ENCODE measurements at places on chromosomes 1 and 21. TPM values are rescaled to one million over a fixed set of nuclear protein-coding genes. Genes with fewer than 3 reads are reported as not detected.

PDZK1 gene
- polyA plus RNA-seq = 0.15 TPM

CCDC27 gene
- not detected for polyA plus RNA-seq

DCST1 gene
- polyA plus RNA-seq = not detected

GCSAML gene
- polyA plus RNA-seq = not detected

MEGF6 gene
- polyA plus RNA-seq = 31.8 TPM

LCE6A gene
- not detected for polyA plus RNA-seq

LRRC71 gene
- 0.75 TPM for polyA plus RNA-seq

GRCh38 chr1:178954937-178955336 is 70.8 kb upstream of the FAM20B start:
- DNase-seq = no peak

DNA sequence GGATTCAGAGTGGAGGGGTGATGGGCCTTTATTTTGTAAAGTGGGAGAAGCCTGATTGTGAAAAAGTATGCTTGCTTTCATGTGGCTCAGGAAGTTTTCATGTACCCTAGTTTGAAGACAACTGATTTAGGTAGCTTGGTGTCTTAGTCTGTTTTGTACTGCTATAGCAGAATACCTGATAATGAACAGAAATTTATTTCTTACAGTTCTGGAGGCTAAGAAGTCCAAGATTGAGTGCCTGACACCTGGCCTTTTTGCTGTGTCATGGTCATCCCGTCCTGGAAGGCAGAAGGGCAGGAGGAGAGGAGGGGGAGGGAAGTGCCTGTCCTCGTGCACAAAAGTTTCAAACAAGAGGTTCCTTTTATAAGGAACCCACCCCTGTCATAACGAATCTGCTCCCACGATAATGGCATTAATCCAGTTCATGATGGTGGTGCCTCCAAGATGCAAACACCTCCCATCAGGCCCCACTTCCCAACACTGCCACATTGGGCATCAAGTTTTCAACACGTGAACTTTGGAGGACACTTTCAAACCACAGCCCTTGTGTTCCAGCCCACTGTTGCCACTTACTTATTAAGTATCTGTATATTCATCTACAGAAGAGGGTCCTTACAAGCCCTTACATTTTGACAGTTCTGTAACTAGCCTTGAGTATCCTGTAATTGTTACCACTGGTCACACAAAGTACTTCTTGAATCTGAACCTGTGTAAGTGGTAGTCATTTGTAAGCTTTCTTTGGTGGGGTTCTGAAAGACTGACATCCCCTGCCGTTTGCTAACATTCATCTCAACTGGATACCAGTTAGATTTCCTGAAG is 9.5 kb downstream of the UCK2 start:
- DNase-seq = no peak

GRCh38 chr1:82830690-82831380 is 1030.1 kb downstream of the ADGRL2 start:
- no peak for DNase-seq

DNA sequence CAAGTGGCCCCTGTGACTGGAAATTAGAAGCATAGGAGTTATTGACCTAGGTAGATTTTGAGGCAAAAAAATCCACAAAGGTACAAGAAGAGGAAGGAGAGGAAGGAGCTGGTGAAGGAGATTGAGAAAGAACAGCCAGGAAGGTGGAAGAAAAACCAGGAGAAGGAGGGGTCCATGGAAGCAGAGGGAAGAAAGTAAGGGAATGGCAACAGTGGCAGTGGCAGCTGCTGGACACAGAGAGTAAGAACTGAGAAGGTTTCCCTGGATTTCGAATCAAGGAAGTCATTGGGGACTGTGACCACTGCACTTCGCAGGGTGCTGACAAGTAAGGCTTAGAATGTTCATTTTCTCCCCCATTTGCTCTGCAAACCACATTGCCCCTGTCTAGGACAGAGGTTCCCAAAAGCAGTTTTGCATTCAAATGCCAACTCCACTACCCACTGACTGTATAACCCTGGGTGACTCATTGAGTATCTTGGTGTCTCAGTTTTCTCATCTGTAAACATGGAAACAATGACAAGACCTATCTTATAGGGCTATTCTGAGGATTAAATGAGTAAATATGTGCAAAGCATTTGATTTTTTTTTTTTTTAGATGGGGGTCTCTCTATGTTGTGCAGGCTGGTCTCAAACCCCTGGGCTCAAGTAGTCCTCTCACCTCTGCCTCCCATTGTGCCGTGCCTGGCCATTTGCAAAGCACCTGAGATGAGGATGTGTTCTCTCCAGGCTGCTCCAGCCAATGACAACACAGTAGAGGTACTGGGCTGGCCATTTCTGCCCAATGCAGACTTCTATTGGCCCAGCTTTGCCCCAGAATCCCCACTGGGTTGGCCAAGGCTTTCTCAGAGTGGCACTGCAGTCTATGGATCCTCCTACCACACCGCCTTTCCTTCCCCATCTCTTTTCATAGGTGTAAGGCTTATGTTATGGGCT is 9.3 kb upstream of the CAPN2 start:
- no peak for DNase-seq

DNA sequence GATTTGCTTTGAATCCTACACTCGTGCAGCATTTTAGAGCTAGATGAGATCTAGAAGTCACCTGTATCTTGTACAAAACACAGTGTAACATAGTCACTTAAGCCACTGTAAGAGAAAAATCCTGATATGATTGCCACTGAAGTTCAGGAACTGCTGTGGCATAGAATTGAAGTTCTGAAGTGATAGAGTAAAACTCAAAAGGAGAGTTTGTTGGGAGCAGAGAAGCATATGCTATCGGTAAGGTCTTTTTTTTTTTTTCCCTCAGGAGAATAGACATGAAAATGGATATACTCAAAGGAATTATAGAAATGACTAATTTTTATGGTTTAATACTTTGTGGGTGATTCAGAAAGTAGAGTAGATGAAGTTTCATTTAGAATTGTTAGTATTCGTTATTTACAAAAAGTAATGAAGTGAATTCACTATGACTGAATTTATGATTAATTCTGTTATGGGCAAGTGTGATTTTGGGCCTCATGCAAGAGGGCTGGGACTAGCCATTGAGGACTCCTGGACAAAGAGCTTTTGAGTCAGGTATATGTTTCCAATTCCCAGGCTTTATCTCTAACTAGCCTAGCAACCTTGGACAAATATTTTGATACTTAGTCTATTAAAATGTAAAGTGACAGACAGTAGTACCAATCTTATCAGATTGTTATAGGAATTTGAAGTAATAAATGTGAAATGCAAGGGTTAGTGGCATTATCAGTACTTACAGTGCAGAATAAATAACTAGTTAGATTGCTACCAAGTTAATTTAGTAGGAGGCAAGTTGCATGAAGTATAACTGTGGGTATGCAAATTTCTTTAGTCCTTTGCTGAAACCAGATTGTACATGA is 3.1 kb downstream of the KCTD3 start:
- no peak for DNase-seq

GRCh38 chr1:206969090-206969489 is 1.2 kb downstream of the FCAMR start:
- no peak for DNase-seq

DNA sequence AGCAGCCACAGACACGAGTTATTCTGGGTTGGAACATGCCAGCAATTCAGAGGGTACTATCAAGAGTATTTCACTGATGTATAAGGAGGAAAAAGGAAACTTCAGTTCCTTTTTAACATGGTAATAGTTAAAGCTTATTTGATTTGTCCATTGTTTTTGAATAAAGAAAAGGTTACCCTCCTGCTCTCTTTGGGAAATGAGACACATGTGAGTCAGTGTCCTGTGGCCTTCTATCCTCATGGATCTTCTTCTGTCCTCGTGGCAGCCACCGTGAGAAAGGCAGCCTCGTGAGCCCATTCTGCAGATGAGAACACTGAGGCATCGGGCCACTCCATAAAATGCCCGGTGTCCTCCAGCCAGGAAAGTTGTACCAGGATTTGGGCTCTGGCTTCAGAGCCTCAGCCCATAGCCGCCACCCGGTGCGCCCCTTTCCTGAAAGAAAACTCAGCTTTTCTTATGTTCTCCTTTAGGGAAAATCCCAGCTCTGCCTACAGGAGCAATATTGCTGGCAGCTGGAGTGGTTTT is 24.8 kb downstream of the KCNAB2 start:
- no peak for DNase-seq

DNA sequence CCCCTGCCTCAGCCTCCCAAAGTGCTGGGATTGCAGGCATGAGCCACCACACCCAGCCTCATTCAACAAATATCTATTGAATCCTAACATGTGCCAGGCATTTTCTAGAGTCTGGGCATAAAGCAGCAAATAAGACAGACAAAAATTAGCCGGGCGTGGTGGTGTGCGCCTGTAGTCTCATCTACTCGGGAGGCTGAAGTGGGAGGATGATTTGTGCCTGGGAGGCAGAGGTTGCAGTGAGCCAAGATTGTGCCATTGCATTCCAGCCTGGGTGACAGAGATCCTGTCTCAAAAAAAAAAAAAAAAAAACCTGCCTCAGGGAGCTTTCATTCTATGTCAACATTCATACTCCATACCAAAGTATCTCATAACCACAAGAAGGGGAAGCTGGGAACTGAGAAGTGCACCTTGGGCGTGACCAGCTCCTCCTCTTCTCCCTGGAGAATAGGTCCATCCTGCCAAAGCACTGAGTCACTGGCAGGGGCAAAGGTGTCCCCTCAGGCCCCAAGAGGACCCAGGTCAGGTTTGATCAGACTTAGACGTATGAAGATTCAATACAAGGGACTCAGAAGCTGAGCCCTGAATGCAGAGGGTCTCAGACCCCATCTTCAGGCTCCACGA is 36.8 kb upstream of the PPP1R15B start:
- DNase-seq = no peak

DNA sequence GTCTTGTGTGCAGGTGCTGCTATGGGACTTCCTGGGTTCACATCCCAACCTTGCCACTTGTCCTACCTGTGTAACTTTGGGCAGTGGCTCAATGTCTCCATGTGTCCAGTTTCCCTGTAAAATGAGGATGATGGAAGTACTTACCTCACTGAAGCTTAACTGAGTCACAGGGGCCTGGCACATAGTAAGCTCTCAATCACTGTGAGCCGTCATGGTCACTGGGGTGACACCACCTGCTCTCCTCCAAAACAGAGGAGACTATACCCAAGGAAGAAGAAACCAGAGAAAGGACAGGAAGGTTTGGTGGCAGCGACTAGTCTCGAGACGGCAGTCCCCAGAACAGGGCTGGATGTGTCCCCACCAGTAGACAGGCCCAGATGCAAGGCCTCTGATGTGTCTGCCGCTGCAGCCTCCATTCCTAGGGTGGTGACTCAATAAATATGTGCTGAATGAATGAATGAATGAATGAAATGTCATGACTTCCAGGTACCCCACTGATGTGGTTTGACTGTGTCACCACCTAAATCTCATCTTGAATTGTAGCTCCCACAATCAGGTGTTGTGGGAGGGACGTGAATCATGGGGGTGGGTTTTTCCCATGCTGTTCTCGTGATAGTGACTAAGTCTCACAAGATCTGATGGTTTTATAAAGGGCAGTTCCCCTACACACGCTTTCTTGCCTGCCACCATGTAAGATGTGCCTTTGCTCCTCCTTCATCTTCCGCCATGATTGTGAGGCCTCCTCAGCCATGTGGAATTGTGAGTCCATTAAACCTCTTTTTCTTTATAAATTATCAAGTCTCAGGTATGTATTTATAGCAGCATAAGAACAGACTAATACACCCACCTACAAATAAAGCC is 13.0 kb upstream of the LRP8 start:
- no peak for DNase-seq

GRCh38 chr1:226593541-226593940 is 45.0 kb downstream of the STUM start:
- DNase-seq = no peak

DNA sequence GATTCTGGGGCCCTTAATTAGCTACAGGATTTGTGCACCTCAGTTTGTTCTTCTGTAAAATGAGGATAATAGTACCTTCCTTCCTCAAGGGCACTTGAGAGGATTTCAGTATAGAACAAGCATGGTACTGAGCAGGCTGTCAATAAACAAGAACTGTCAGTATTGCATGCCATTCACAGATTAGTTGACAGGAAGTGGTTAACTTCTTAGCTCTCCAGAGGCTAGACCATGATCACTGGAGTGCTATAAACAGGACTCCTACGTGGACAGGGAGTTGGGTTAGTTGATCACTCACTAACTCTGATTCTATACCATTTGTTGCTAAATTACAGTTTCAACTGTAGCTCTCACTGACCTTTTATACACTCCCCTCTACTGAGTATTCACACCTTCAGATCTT is 126.2 kb upstream of the DAB1 start:
- DNase-seq = no peak

DNA sequence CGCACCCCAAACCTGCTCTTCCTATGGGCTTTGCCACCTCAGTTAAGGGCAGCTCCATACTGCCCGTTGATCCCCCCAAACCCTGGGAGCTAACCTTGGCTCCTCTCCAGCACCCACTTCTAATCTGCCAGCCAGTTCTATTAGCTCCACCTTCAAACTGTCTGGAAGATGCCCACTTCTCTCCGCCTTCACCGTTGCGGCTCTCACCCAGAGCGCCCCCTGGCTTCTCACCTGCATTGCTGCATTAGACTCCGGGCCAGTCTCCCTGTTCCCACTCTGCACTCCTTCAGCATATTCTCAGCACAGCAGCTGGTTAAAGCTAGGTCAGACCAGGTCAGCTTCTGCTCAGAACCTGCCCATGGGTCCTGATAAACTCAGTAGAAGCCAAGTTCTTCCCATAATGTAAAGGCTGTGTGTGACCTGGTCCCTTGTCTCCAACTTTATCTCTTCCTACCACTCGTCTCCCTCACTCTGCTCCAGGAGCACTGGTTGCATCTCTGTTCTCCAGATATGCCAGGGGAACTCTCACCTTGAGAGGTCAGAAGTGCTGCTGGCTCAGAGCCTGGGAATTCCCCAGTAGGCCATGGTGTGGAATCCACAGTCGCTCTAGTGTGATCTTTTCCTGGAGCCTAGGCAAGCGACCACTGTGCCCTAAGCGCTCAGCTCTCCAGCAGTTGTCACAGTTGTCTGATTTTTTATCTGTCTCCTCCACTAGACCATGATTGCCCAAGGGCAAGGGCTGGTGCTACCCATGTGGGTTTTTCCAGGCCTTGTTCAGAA is 150.3 kb downstream of the HMGB4 start:
- no peak for DNase-seq

DNA sequence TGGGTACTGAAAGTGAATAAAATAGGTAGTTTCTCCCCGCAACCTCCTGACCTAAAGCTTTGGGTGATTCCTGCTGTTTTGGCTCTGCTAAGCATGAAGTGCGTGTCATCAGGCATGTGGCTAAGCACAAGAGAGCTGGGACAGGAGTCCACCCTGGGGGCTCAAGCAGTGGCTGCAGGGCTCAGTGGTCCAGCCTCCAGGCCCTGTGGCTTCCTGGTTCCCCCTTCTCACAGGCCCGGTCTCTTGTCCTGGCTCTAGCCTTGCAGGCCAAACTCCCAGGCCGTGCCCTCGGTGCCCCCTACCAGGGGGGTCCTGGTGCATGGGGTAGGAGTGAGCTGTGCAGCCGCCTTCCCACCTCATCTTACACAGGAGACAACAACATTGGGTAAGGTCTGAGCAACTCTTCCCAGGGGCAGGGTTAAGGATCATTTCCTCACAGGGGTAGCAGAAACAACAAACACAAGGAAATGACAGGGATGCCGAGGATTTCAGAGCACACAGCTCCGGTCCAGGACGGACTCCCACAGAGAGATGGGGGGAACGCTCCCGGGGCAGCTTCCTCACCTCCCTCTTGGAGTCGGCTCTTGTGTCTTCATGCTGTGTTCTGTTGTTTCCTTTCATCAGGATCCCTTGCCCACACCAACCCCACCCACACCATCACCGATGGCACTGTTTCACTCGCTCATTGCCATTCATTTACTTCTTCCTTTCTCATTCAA is 19.8 kb upstream of the SLC2A1 start:
- no peak for DNase-seq

Measured in BJ (cell line).